ENCODE measurements at places on chromosomes 2 and 18. TPM values are rescaled to one million over a fixed set of nuclear protein-coding genes. Genes with fewer than 3 reads are reported as not detected.
A peak's percentile ranks its signal among the peaks of the same experiment; 100 is the strongest.

DNA sequence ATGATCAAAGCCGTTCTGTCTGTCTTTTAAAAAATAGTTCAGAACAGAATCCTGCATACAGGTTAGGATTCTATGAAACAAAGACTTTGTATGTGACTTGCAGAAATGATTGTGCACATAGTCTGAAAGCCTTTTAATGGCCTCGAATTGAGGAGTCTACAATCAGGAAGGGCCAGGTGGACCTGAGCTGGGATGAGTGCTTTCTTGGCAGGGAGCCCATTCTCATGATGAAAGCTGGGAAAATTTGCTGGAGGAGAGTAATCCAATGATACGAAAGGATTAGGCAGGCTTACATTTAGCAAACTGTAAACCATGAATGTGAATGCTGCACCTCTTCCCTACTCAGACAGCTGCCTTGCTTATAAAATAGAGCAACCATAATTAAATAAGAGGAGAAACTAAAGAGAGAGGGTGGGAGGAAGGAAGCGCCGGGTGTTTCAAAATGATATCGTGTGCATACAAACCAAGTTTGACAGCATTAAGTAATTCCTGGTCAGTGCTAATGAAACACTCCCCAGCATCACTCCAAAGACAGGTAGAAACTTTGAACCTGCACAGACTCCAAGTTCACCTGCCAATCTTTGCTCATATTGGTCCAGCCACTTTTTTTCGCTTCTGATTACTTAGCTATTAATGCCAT lies 23.7 kb upstream of the CXCR4 start:
- DNase-seq, result no peak

DNA sequence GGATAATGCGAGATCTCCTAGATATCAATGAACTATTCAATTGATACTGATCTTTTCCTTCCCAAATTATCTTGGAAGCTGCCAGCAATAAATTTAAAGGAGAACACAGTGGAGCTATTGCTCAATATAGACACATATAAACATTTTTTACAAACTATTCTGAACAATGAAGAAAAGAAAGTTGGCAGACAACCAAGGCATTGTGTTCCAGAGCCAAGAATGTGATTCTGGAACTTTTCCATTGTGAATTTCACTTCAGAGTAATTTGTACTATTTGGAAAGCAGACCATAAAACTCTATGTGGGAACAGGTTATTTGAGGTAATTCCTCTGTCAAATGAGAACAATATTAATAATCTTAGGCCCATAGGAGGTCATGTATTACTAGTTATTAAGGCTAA lies 588.2 kb downstream of the IRS1 start:
- DNase-seq, result no peak

GRCh38 chr2:100940240-100940639 lies 61.8 kb upstream of the RPL31 start:
- no peak for DNase-seq

DNA sequence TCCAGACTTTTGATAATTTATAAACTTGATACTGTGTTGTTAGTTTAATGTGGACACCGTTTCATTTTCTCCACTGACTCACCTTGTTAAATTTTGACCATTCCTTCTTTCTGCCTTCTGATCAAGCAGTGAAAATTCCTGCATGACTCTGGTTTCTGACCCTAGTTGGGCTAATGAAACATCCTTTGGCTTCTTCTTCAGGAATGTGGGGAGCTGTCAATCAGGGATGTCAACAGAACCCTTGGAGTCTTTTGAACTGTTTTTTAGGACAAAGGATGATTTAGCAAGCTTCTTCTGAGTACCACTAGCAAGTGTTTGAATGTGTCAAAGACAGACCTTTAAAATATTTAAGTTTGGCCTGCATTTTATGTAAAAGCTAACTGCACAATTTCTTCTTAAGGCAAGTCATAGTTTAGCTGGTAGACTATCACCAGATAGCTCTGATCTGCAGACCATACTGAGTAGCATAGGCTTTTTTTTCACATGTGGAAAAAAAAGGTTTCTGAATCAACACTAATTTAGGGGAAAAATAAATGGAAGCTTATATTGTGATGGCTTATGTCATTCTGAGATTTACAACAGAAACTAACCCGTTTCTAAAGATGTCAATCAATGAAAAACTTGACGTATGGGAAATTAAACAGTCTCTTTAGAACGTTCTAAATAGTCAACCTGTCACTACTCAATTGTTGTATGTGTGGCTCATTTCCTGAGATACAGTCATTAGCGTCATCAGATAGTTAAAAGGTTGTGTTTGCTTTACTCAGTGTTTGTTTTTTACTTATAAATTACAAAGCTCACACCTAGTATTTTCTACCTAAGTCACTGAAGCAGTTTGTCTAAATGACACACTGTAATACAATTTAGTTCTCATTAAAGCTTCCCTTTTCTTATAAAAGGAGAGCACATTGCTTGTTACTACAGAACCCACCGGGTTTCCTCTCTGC lies 311.4 kb downstream of the PTPRM start:
- DNase-seq, result no peak

DNA sequence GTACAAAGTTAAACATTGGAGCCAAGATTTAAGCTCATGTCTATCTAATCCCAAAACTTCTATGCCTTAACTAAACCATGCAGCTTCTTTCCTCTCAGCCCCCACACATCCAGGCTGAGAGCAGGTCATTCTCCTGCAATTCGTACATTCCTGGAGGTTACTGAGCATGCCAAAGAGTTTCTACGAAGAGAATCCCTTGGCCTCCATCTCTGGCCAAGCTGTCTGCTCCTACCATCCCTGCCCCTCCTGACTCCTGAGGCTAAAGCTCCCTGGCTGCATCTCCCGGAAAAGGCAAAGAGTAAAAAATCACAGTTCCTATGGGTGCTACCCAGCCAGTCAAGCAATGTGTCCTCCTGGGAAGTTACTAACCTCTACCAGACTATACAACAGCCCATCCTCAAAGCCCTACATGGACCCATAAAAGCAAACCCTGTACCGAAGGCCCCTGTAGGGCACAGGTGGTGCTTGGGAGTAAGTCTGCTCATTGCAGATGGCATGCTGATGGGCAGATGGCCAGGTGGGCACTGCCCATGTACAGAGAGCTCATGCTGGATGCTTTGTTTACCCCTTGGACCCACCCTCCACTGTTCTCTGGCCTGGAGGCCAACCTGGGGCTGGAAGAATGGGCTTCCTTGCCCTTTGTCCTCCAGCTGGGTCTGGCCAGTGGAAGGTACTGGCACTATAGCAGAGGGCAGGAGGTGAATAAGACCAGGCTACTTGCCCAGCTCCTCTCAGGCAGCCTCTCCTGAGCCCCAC lies 99.5 kb downstream of the TTC32 start:
- DNase-seq, result no peak

- DNase-seq, result no peak
These were observed 41.0 kb downstream of the CEP192 start for GRCh38 chr18:13032173-13032572.

- DNase-seq, result no peak
These were observed 97.3 kb downstream of the MMADHC start for GRCh38 chr2:149490296-149490695.

GRCh38 chr2:49582946-49583345 lies 428.6 kb upstream of the FSHR start:
- no peak for DNase-seq

Gene TUBA3D
- 0.18 TPM for total RNA-seq

- DNase-seq, result no peak
These were observed 98.1 kb downstream of the CRIM1 start for GRCh38 chr2:36453652-36454051.

GRCh38 chr18:10838553-10838952 lies 310.8 kb downstream of the PIEZO2 start:
- DNase-seq, result no peak

GRCh38 chr2:231185886-231186285 lies 12.5 kb upstream of the ARMC9 start:
- no peak for DNase-seq

DNA sequence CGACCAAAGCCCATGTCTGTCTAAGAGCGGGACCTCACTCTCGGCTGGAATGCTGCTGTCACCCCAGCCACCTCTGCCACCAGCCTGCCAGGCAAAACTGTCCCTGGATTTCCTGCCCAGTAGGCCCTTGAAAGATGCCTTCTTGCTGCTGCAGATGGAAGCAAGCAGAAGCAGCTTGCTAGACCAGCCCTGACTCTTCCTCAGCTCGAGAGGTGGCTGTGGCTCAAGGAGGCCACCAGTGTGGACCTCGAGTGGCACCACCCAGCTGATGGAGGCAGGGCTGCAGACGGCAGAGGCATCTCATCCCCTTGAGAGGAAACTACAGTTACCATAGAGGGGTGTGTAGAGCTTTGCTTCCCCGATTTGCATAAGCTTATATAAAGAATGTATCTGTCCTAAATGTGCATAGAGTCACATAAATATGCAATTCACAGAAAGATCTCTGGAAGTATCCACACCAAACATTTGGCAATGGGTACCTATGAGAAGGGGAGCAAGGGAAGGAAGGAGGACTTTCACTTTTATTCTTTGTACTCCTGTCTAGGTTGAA lies 20.6 kb downstream of the ADCY3 start:
- DNase-seq, result no peak

DNA sequence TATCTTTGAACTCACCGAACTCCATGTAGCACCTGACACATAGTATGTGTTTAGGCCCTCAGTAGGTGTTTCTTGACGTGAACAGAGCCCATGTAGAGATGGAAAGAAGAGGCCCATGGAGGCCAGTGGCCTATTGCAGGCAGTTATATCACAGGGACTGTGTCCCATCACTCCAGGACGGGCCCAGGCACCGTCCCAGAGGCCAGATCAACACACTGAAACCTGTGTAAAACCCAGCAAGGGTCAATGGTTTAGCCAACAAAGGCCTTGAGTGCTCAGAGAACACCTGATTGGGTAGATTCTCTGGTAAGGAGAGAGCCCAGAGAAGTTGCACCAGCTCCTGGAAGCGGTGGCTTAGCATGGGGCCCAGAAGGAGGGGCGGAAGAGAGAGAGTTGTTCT lies 82.8 kb downstream of the INHBB start:
- DNase-seq, result peak; percentile 26

GRCh38 chr2:168348076-168348475 lies 100.7 kb upstream of the STK39 start:
- DNase-seq, result peak; percentile 81

DNA sequence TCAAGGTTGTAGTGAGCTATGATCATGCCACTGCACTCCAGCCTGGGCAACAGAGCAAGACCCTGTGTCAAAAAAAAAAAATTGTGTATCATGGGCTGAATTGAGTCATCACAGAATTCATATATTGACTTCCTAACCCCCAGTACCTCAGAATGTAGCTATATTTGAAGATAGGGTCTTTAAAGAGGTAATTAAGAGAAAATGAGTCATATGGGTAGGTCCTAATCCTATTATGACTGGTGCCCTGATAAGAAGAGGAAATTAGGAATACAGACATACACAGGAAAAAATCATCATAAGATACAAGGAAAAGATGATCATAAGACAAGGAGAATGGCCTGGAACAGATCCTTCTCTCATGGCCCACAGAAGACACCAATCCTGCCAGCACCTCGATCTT lies 466.4 kb upstream of the ACVR2A start:
- no peak for DNase-seq

DNA sequence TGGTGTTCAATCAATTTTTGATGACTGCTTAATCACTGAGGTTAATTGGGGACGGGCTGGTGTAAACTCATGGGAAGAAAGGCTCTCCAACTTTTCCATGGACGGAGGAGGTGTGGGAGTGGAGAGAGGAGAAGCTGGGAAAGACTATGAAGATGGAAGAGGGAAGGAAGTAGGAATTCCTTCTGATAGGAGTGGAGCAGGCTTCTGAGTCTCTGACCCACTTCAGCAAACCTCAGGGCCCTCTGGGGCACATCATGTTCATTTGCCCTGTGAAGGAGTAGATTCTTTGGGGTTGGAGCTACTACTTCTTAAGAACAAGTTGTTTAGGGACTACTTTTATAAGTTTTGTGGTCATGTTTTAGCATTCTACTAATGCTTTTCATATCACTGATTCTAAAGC lies 87.0 kb upstream of the MAP4K3 start:
- DNase-seq, result no peak

Gene MOGAT1
- total RNA-seq, result not detected

GRCh38 chr2:23953625-23954024 lies 13.4 kb downstream of the UBXN2A start:
- DNase-seq, result no peak

GRCh38 chr2:17558053-17558452 lies 17.6 kb downstream of the VSNL1 start:
- no peak for DNase-seq

DNA sequence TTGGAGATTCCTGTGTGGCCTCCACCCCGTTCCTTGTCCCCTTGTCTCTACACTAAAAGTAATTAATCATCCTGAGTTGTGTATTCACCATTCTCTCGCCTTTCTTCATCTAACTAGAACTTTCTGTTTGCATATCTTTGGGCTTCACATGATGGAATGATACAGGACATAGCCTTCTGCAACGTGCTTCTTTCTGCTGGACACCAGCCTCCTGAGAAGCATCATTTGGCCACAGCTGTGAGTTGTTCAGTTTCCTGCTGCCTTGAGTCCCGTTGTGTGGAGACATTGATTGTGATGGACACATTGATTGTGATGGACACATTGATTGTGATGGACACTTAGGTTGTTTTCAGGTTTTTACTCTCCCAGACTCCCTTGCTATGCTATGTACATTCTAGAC lies 139.3 kb downstream of the KCTD1 start:
- DNase-seq, result no peak

DNA sequence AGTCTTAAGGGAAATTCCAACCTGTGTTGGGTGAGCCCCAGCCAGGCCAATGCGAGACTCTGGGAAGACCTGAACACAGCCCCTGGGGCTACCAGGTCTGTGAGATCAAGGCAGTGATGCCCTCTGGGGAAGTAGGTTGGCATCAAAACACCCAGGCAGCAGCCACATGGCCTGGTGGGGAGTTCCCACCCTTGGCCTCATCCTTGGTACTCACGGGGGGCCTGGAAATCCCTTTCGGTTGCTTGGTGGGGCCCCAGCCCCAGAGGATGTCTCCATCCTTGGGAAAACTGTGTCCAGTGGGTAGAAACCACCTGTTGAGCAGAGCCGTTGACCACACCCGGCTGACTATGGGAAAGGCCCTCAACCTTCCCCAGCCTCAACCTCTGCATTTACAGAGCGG lies 56.0 kb upstream of the PXDN start:
- DNase-seq, result no peak

Gene DNAJC27
- total RNA-seq, result 4.6 TPM
